ENCODE measurements at places on chromosomes 1 and 21.

GRCh38 chr1:54488779-54489626 lies 59.0 kb upstream of the ACOT11 start:
- DNase-seq, result no peak

DNA sequence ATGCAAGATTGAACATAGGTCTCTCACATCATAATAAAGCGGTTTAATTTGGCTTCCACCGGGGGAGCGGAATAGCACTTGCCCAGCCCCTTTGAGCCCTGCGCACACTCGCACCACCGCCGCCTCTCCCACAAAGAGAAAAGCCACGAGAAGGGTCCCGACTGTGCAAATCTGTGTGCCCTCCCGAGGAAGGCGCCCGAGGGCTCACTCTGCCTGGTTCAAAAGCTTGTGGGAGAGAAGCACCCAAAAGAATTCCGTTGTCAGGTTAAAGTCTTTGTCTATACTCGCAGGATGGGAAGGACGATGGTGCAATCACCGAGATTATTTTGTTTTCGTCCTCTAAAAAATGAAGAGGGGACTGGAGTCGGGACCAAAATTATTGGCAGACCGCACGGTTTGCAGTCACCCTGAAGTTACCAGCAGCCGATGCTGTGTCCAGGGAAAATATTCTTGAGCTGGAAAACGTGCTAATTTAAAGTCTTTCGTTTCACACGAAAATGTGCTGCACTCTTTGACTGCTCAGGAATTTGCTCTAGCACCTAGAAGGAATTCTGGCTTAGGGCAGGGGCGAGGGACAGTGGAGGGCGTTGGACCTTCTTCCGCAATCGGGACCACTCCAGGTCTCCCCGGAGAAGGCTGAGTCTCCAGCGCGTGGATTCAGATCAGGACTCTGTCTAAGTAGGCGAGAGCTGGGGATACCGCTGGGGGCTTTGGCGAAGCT lies 6.6 kb upstream of the SIM2 start:
- DNase-seq, result no peak

DNA sequence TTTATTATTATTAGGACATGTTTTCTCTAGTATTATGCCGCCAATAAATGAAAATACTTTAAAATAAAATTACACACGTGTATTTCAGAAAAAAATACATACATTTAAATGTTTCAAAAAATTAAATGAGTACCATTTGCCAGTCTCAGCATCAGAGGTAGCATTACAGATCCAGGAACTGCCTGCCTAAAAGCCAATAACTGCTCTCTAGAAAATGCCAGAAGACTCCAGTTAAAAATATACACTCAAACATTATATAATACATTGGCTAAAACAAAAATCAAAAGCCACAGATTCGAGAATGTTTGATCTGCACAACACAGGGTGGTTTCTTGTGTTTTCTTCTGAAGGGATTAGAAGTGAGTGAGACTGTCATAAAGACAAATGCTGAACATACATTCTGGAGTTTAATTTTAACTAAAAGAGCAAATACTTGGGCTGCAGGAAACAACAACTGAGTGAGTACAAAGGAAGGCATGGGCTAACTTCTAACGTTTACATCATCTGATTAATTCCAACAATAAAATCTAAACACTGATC lies 105.5 kb downstream of the RERE start:
- DNase-seq, result no peak

- no peak for DNase-seq
Observed at GRCh38 chr1:99228153-99228552, 36.1 kb upstream of the PLPPR4 start.

DNA sequence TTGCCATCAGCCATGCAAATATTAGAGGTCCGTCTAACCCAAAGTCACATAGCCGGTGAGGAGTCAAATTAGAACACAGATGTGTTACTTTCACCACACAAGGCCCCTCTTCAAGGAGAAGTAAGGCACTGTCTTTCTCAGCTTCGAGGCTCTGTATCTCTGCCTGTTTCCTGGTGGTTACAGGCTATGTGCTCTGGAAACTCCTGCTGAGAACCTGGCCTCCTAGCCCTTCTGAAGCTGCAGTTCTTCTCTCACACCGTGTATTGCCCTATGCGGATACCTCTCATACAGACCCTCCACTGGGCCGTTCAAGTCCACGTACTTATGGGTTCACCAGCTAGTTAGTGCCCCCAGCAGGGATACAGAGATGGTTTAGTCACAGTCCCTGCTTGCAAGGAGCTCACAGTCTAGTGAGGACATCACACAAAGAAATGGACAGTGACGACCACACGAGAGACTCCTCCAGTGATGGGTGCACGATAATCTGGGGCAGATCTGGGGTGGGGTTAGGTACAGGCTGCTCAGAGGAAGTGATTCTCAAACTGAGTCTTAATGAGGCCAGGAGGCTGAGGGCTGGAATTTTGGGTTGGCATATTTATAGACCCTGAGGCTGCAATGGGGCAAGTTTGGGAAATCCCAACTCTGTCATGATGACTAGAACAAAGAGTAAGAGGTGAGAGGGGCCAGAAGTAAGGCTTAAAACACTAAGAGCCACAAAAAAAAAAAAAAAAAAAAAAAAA lies 22.8 kb upstream of the ELOA start:
- no peak for DNase-seq

DNA sequence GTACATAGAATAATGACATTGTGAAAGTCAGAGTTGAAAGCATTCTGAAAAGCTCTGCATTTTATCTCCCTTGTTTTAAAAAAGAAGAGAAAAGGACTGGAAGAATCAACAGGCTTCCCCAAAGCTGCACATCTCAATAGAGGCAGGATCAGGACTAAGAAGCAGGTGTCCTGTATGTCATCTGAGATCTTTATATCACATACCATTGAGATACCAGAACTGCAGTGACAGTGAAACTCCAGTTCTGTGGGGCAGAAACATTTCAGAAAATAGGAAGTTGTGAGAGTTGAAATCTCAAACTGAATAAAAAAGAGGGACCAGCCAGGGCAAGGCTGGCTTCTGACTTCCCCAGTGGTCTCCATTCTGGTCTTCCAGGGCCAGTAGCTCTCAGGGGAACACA lies 33.0 kb upstream of the SH2D1B start:
- DNase-seq, result no peak

DNA sequence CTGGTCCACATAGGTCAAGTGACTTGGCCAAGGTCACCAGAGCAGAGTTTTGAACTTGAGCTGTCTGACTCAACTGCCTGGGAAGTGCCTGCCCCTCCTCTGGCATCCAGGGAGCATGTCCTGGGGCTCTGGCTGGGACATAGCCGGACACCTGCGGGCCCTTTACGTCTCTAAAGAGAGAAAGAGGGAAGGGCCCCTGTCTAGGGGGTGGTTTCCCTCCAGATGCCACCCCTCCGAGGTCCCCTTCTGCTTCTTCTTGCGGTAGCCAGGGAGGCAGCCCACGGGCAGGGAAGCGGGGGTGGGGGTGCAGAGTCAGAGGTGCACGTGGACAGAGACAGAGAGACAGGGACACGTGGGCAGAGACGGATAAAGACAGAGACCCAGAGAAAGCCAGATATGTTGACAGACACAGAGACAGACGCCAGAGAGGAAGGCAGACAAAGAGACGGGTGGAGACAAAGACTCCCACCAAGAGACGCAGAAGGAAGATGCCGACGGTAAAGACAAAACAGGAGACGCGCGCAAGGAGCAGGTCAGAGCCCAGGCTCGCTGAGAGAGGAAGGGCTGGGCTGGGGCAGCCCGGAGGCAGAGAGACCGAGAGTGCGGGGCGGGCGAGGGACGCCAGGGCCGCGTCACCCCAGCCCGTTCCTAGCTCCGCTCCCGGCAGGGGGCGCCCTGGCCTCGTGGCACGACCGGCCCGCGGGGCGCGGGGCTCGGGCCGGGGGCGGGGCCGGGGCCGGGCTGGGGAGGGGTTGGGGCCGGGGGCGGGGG lies 458 bp upstream of the ALPL start:
- no peak for DNase-seq

DNA sequence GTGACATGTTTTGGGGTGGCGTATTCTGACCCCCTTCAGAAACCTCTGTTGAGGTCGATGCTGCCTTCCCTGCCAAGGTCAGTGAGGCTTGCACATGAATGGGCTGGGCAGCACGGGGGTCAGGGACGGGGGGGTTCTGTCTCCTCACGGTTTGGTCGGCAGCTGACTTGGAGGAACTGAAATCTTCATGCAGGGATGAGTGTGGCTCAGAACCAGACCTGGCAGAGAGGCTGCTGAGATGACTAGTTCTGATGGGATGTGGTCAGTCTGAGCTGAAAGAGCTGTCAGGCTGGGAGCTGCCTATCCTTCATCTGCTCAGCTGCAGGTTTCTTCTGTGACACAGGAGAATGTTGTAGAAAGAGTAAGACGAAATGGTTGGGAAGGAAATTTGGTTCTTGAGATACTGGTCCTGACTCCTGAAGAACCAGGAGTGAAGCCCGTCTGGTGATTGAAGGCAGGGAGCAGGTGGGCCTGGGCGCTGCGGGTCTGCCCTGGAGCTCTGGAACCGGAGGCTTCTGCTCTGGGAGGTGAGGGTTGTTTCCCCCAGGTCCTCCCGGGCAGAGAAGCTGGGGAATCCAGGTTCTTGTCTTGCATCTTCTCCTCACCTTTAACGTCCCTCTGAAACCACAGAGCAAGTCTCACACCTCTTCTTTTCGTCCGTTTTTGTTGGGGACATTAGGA lies 3.3 kb downstream of the SLX9 start:
- DNase-seq, result no peak

- DNase-seq, result no peak
Observed at GRCh38 chr1:74699331-74699730, 25.7 kb upstream of the ERICH3 start.

- DNase-seq, result no peak
Observed at GRCh38 chr1:222167896-222168295, 380.0 kb downstream of the HHIPL2 start.

DNA sequence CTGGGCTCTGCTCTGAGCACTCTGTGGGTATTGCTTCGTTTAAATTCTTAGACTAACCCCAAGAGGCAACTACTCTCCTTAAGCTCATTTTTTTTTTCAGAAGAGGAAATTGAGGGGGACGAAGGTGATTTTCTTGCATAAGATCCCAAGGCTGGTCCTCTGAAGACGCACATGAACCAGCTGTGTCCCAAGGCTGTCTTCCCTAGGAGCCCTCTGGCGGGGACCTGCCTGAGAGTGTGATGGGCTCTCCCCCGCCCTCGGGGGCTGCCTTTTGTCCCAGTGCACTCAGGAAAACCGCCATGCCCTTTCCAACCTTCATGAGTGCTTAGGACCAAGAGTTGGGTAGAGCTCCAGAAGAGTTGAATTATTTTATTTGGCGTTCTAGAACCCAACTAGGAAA lies 21.7 kb downstream of the UMODL1 start:
- DNase-seq, result no peak

- DNase-seq, result no peak
Observed at GRCh38 chr1:232057217-232057895, 430.8 kb downstream of the DISC1 start.

DNA sequence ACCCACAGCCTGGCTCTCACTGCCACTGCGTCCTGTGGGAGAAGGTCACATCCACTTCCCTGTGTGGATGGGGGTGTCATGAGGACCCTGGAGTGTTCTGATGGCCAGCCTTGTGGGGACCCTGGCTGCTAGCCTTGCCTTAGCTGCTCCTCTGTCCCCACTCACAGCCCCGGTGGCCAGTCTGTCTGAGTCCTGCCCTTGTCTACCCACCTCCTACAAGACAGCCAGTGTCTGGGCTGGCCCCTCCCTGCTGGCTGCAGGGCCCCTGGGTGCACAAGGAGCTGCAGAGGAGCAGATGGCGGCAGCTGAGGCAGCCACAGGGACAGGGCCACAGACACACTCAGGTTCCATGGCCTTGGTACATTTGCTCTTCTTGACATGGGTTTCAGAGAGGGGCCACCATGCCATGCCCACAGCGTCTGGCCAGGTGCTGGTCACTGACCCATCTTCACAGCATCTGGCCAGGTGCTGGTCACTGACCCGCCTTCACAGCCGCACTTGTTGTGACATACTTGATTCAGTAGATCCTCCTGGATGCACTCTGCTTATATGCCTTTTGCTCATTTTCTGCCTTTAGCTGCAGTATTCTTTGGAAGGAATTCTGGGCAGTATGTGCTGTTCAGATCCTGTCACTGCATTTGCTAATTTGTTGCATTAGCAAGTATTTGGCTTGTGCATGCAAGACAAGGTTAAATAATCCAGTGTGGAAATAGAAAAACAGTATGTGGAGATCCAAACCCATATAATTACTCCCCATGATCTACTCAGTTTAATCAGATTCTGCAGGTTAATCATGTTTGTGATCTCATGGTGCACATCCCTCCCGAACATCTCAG lies 157.8 kb downstream of the PCBP3 start:
- DNase-seq, result no peak

DNA sequence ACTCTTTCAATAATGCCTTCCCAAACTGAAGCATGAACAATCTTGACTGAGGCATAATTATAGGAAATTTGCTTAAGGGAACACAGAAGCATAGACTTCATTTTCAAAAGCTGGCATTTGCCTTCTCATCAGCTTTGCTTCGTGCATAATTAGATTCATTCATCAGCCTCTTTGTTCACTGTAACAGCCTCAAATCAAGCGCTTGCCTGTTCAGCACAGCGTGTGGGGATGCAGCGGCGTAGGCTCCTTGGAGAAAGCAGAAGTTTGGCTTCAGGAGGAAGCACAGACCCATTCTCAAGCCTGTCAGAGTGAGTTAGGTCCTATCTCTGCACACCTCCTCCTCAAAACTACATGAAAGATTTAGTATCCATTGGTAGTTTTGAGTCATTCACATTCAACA lies 246.4 kb upstream of the MAP1LC3C start:
- DNase-seq, result no peak

GRCh38 chr1:98402860-98403259 lies 258.7 kb upstream of the SNX7 start:
- no peak for DNase-seq

GRCh38 chr1:31679091-31679490 lies 24.7 kb downstream of the COL16A1 start:
- no peak for DNase-seq

GRCh38 chr1:171296897-171297296 lies 17.1 kb upstream of the FMO4 start:
- no peak for DNase-seq

DNA sequence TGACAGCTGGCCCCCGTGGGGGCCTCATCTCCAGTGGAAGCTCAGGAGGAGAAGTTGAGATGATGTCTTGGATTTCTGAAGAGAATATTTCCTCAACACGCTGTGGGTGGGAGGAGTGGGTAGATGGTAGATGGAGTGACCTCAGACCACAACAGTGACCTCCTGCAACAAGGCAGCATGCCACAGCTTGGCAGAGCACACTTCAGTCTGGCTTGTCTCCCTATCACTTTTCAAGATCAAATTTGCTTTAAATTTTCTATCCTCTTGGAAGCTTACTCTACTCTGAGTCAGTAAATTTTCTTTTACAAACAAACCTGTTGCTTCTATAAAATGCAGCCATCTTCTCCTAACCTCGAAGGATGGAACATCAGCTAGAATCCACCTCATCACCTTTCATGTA lies 59.7 kb downstream of the NTPCR start:
- no peak for DNase-seq

DNA sequence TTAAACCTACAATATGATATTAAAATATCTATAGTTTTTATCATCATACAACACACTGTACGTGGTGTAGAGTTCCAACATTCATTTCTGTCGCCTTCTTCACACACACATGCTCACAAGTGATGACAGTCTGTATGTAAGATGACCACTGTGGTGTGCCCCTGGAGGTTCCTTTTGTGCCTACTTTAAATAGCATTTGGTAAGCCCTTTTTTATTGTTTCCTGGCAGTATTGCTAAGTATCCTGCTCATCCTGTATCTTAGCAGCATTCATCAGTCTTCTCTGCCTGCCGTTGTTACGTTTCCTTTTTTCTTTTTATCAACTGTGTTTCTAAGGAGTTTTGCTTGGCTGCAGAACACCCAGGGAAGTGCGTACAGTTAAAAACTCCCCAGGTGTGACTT lies 231.4 kb downstream of the CHRM3 start:
- DNase-seq, result no peak
